ENCODE measurements at places on chromosomes 3 and 15. TPM values are rescaled to one million over a fixed set of nuclear protein-coding genes. Genes with fewer than 3 reads are reported as not detected.

Gene CNTN4
- total RNA-seq: 9.9 TPM

Gene ATP10A
- total RNA-seq: 2.4 TPM

Gene C3orf33
- 1.4 TPM for total RNA-seq

Gene YEATS2
- total RNA-seq: 27.9 TPM

Gene ZNF445
- 5.9 TPM for total RNA-seq

Gene PLA2G4D
- 0.28 TPM for total RNA-seq

Gene FILIP1L
- 6.6 TPM for total RNA-seq

Gene C3orf80
- 0.05 TPM for total RNA-seq

Gene WDR72
- 0.28 TPM for total RNA-seq

All from thymus (tissue), 14 donors.